ENCODE measurements at places on chromosomes 5 and 9.

GRCh38 chr9:13278368-13279246 lies 885 bp downstream of the MPDZ start:
- no peak for DNase-seq

DNA sequence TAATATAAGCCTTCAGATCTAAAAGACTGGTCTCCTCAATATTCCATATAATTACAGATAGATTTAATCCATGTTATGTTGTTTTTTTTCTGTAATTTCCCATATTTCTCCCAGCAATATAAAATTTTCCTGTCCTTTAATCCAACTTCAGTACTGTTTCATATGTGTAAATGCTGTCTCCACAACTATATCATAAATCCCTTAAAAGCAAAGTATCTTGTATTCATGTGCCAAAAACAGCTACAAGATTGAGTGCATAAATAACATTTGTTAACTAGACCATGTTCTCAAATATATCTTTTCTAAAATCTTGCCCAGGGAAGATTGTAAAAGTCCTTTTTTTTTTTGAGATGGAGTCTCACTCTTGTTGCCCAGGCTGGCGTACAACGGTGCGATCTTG lies 35.0 kb upstream of the PDCL start:
- DNase-seq, result no peak

DNA sequence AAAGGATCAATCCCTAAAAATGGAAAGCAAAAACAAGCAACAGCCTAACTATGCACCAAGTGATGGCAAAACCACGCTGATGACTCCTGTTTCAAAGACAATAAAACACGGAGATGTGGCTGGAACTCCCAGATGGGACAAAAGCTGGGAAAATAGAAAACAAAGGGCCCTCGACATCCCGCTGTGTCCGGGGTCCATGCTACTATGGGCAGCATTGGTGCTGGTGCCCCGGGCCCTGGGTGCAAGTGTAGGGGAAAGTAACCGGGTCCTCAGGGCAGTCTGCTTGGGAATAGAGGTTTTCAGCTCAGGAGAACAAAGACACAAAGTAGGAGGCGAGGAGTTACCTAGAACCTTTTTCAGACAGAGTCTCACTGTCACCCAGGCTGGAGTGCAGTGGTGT lies 46.1 kb downstream of the MRPL36 start:
- DNase-seq, result peak; percentile 21

- no peak for DNase-seq
Measured at GRCh38 chr5:73954381-73954780, 328.4 kb downstream of the ARHGEF28 start.

DNA sequence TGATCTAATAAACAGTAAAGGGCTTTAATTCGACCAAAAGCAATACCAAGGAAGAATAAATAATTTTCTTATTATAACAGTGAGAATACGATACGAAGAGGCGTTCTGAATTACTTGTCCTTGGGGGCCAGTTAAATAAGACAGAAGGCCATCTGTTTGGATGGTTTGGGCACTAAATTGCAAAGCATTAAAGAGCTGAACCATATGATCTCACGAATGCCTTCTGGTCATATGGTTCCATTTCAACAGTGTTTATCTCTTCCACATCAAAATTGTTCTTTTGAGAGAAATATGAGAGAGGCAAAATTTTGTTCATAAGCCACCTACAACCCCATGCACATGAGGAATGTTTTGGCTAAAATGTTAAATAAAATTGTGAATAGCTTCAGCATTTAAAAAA lies 605.4 kb downstream of the PTPRD start:
- DNase-seq, result no peak

DNA sequence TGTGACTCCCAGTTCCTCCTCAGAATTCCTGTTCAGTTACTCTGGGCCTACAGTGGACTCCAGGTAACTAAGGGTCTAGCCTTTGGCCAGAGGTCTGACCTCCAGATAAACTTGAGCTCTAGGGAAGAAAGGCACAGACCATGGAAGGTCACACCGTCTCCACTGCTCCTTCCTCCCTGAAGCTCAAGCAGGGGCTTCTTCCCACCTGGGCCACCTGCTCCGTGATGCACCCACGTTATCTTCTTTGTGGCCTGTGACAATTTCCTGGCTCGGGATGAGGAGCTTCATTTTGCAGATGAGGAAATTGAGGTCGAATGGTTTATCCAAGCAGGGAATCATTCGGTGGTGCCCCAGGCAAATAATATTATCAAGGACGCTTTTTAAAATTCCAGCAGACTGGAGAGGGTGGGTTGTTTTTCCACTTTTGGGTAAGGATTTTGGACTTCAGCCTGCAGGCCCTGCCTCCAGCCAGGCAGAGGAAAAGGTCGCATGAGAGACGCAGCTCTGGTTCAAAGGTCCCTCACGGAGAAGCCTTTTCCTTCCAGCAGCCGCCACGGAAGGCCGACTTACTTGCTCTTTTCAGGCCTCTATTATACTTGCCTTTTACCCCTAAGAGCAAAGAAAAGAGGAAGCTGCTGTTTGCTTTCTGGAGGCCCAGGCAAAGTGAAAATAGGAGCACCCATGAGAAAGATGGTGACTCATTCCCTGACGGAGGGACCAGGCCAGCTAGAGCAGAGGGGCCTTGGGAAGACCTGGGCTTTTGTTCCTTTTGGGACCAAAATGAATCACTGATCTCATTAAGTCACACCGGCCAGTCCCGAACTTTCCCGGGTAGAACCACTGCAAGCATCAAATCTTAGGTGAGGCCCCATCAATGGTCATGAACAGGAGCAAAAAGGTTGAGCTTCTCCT lies 22.8 kb upstream of the DUSP1 start:
- DNase-seq, result no peak

DNA sequence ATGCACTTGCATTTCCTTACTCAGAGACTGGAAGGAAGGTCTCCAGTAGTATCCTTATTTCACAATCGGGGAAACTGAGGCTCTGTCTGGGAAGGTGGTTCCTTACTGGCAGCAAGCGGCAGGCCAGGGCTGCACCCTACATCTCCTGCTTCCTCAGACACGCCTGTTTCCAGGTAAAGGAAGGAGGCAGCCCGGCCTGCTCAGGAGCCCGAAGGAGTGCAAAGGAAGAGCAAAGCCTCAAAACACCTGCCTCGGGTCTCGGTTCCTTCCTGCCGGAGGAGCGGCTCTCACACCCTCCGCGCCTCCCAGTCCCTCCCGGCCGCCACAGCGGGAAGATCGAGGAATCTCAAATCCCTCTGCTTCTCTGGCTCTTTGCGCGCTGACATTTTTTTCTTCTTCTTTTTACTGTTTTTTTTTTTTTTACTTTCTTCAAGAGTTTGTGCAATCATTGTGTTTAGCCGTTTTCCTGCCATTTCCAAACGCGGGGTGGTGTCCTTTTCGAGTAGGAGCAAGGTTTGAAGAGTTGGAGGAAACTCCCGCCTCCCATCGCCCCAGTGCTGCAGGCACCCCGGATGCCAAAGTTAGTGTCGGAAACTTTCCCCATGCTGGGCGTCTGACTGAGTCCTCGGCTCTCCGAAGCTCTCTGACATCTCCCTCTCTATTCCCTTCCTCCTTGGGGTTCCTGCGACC lies 1.0 kb downstream of the GGTA1 start:
- no peak for DNase-seq

DNA sequence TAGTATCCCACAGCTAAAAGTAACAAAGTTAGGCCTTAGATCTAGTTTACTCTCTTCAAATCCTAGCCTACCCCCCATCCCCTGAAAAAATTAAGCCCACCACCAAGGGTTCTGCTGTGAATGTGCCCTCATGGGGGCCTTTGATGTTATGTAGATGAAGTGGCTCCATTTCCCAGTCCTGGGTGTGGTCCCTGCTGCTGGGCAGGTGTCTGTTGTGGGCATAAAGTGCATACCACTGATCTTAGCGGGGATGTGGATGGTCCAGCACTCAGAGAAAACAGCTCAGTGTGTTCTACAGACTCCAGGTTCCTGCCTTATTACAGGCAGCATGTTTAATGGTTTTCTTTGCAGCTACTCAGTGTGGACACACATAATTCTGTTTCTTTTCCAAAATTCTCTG lies 1.9 kb downstream of the PCBD2 start:
- no peak for DNase-seq

GRCh38 chr5:94524841-94525697 lies 93.3 kb downstream of the KIAA0825 start:
- DNase-seq, result peak; percentile 44

- no peak for DNase-seq
Measured at GRCh38 chr9:90141723-90142122, 500.9 kb downstream of the DIRAS2 start.

DNA sequence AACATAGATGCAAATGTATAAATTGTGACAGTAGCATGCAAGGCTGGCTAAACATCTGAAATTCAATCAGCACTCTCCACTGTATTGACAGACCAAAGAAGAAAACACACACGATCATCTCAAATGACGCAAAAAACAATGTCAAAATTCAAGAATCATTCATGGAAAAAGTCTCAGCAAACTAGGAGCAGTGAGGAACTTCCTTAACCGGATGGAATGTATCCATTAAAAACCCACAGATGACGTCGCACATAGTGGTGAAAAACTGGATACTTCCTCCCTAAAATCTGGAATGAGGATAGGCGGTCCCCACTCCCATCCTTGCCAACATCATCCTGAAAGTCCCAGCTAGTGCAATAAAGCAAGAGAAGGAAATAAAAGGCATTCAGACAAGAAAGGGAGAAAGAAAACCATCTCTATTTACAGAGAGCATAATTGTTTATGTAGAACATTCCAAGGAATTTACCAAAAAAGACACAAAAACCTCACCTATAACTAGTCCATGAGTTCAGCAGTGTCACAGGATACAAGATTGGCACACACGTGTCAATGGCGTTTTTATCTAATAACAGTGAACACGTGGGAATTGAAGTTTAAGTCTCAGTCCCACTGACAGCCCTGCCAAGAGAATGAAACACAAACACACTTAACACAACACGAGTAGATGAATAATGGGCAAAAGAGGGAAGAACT lies 14.1 kb upstream of the CEP72 start:
- no peak for DNase-seq

- no peak for DNase-seq
Measured at GRCh38 chr9:134413112-134413715, 87.0 kb downstream of the RXRA start.

- no peak for DNase-seq
Measured at GRCh38 chr9:95509851-95510708, 6.7 kb downstream of the PTCH1 start.

GRCh38 chr5:77645158-77645994 lies 6.9 kb upstream of the OTP start:
- peak; percentile 46 for DNase-seq

- no peak for DNase-seq
Measured at GRCh38 chr5:169538944-169539343, 44.6 kb upstream of the SPDL1 start.

DNA sequence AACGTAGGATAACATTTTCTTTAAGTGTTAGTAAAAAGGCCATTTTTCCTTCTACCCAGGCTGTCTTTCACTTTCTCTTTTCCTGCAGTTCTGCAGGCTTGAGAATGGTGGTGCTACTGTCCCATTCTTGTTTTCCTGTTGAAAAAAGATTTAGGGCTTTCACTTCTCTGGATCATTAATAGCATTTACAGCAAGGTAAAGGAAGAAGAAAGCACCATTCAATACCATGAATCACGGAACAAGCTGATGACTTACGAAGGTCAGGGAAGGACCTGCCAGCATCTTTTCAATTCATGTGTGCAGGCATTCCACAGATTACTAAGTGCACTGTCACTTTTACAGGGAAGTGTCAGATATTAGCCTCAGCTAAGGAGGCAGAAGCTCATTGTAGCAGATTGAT lies 292.8 kb downstream of the YTHDC2 start:
- no peak for DNase-seq

DNA sequence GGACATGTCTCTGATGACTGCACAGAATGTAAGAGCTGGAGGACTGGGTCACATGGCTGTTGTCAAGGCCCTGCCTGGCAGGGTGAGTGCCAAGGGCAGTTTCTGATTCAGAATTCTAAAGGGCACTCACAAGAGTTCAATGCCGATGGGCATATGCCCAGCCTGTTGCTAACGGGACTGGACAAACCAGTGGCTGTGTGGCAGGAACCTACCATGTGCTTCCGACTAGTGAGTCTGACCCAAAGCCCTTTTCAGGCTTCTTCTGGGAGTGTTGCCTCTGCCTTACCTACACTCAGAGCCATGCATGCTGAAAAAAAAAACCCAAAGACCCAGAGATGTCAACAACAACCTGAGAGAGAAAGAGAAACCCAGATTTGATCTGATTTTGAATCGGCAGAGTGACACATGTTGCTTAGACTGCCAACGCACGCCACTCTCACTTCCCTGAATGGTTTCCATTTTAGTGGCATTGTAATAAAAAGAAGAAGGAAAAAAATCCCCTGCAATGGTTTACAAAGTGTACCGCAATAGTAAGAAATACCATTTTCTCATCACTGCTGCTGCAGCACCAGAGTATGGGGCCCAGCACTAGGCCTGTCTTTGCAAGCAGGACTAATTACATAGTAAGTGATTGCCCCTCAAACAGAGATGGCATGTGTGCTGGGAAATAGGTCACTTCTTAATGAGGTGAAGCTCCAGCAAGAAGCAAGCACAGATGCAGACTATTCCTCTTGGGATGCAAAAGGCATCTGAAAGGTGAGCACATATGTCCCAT lies 194.3 kb downstream of the PALM2AKAP2 start:
- DNase-seq, result peak; percentile 74

GRCh38 chr5:149141957-149142851 lies 911 bp downstream of the ABLIM3 start:
- no peak for DNase-seq

DNA sequence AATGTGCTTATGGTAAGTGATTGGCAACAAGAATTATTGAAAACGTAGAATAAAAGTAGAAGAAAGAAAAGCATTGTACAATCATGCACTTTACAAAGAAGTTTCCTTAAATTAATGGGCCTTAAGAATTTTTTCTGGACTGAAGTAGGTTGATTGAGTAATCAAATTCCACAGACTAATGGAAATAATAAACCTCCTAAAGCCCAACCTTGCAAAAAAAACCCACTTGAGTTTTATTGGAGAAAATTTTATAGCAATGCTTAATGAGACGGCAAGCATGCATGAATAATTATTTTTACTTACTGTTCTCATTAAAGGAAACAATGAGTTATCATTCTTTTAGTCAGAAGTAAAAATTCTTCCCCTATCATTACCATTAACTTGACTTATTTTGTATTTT lies 676.1 kb upstream of the C9orf72 start:
- DNase-seq, result no peak

DNA sequence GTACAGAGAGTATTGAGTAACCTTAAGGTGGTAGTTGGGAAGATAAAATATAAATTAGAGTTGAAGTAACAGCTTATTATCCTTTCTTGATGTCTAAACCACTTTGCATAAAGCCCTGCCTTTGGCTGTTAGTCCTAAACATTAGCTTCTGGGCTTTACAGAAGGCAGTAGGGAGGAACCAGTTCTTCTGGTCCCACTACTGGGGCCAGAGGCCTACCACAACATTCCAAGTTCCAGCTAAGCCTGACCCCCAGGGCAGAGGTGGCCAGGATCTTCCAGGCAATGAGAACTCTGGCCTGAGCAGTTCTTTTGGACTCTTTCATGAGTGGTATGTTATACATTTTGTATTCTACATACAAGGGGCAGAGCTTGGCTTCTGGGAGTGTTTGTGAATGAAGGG lies 26.1 kb downstream of the DNAI1 start:
- DNase-seq, result no peak

- no peak for DNase-seq
Measured at GRCh38 chr5:53392073-53392472, 88.4 kb upstream of the FST start.
